T-helper 22 cell (primary cell): ENCODE measurements at places on chromosomes 13 and 19.

DNA sequence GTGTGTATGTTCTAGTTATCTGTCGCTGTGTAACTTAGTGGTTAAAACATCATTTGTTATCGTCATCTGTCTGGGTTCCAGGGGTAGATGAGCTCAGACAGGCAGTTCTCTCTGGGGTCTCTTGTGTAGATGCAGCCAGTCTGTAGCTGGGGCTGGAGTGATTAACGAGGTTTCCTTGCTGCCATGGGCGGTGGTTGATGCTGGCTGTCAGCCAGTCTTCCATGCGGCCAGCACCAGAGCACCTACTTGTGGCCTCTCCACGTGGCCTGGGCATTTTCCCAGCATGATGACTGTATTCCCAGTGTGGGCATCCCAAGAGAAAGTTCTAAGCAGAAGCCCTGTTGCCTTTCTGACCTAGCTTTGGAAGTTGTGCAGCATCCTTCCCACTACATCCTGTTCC lies 10.7 kb downstream of the ERCC5 start:
- DNase-seq: no peak

DNA sequence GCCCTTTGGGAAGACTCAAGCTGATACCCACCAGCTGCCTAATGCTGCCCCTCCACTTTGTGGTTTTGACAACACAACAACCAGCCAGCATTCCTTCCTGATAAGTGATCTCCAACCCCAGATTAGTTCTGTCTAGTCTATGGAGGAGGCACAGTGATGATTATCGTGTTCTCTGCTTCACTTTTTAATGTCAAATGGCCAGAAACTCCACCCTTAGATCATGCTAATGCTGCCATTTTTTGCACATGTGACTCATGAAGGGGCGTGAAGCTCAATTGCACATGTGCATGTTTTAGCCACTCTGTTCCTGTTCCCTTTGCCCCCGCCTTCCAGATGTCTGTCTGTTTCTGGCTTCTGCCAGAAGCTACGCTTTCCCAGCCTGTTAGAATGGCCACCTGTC lies 199.8 kb downstream of the COG6 start:
- no peak for DNase-seq

DNA sequence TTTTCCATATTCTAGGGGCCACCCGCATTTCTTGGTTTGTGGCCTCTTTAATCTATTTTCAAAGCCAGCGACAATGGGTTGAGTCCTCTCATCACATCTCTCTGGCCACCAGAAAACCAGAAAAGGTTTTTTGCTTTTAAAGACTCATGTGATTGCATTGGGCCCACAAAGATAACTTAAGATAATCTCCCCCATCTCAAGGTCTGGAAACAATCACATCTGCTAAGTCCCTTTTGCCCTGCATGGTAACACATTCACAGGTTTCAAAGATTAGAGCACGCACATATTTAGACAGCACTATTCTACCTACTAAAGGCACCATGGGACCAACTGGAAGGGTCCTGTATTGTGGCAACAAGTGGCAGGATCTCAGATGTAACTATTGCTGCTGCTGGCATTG lies 147.0 kb upstream of the MIR17HG start:
- no peak for DNase-seq

- peak; percentile 51 for DNase-seq
Observed at GRCh38 chr19:15584541-15585115, 30.4 kb upstream of the CYP4F8 start.

DNA sequence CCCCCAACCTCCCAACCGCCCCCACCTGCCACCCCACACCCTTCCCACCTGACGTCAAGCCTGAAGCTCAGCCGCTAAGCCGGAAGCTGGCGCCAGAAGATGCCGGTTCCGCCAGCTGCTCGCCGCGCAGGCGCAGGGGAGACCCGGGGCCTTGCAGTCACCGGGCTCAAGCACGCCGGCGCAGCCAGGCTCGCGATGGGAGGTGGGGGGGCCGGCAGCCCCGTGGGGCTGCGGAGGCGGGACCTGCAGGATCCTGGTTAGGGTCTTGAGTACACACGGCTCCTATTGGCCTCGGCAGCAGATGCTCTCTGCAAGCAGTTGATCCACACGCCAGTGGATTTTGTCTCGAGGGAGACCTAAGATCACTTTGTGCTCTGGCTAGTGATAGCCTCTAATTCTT lies at the start of gene LIG4:
Gene LIG4 (minus strand): TSS at position 101 of the 400 bp plus-strand sequence. CDS start 4,268 bp downstream, outside the sequence.
- peak; percentile 92 for DNase-seq

DNA sequence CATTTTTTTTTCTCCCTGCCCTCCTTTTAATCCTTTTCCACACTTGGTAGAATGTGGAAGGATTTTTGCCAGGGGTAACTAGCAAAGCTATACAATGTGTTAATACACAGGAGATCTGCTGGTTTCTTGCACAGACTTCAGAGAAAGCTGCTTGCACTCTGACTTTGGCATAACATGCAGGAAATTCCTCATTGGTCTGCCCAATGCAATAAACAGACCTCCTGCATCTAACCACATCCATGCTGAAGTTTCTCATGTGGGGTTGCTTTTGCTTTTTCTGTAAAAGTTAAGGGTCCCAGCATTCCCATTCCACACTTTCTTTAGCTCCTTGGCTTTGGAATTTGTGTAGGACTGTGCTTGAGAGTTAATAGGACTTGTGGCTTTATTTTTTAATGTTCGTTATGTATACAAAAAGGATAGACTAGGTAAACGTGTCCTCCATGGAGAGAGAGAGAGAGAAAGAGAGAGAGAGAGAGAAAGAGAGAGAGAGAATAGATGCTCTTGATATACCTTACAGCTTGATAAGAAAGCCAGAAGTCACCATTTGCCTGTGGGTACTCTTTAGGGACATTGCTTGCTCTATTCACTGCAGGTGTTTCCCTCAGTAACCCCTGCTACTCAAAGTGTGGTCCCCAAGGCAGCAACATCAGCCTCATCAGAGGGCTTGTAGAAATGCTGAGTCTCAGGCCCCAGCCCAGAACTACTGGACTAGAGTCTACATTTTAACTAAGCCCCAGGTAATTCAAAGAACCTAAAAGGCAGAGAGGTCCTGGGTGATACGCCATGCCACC lies 170.5 kb downstream of the SHISA2 start:
- DNase-seq: no peak

- no peak for DNase-seq
Observed at GRCh38 chr13:23050126-23050525, 130.7 kb upstream of the SGCG start.

GRCh38 chr13:110714797-110715394 lies 1.4 kb downstream of the ING1 start:
- DNase-seq: peak; percentile 27

DNA sequence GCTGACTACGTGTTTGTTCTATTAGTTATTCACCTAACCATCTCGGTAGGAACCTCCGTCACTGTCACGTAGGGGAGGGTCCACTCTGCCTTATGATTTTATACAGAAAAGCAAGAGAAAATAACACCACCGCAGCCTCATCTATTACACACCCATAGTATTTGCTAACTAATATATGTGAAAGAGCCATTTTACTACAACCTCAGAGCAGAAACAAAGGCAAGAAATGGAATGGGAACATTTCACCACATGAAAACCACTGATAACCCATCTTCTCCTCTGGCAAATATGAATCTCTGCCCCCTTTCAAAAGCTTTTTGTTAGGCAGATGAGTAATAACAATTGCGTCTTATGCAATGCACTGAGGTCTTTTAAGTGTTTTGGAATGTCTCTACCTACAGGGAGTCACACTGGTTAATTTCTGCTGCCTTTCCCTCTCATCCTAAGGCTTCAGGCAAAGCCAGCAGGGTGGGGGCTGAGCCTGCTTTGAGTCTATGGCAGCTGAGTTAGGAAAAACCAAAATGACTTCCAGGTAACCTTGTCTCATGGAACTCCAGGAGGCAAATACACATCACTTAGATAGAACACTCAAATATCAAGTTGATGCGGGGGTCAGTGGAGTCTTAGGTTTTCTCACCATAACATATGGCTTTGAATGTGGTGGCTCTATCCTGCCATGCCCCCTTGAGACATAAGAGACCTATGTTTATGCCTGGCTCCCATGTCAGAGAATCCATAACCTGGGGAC lies 15.0 kb downstream of the TSHZ3 start:
- DNase-seq: no peak

- no peak for DNase-seq
Observed at GRCh38 chr13:106526738-106527444, 8.6 kb downstream of the EFNB2 start.

DNA sequence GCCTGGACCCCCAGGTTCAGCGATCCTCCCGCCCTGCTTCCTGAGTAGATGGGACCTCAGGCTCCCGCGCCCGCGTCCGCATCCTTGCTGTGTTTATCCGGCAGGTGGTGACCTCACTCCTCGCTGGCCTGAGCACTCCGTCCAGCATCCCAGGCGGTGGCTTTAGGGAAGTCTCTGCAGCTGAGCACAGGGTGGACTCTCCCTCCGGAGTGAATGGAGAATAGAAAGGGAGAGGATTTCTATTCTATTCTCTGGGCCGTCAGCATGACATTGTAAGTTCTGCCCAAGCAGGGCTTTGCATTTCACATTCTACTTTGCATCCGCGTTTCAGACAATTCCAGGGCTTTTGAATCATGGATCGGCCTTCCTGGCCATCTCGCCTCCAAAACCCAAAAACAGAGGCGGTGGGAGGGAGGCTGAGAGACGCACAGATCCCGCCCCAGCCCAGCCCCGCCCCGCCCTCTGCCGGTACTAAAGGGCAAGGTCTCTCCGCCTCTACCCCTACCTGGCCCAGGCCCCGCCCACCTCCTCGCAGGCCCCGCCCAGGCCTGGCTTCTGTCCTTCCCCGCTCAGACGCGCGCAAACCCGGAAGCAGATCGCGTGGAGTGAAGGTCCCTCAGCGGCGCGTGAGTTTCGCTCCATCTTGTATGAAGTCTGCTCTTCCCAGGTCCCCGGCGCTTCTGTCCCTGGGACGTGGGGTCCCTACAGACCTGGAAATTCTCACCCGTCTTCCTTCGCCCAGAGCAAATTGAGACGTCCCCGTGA lies at the start of gene ZNF525:
Gene ZNF525 (plus strand): TSS at position 572 of the 765 bp plus-strand sequence. CDS start 6,577 bp downstream, outside the sequence.
- peak; percentile 90 for DNase-seq

- DNase-seq: no peak
Observed at GRCh38 chr13:22027566-22027965, 356.7 kb downstream of the FGF9 start.

GRCh38 chr19:47158879-47159503 lies 28.4 kb downstream of the SAE1 start:
- peak; percentile 35 for DNase-seq

GRCh38 chr19:16247353-16248182 lies 49.9 kb downstream of the AP1M1 start:
- DNase-seq: peak; percentile 40

- no peak for DNase-seq
Observed at GRCh38 chr13:33367171-33367895, 81.8 kb upstream of the STARD13 start.

GRCh38 chr13:25088562-25089221 lies 7.2 kb upstream of the PABPC3 start:
- no peak for DNase-seq

GRCh38 chr13:42395086-42395821 lies 123.3 kb downstream of the AKAP11 start:
- DNase-seq: no peak

DNA sequence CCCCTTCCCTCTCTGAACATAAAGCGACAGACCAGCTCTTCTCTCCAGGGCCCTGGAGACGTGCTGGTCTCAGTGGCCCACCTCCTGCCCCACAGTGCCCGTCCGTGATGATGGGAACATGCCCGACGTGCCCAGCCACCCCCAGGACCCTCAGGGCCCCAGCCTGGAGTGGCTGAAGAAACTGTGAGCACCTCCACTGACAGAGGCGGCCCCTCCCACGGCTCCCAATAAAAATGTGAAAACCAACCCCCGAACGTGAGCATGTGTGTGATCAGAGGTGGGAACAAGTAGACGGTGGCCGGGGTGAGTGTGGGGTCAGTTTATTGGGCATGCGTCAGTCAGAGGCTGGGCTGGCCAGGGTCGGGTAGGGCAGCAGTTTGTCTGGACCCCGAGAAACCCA lies 4.1 kb downstream of the NDUFA3 start:
- no peak for DNase-seq

GRCh38 chr19:7706955-7707456 lies 5.1 kb upstream of the FCER2 start:
- no peak for DNase-seq

DNA sequence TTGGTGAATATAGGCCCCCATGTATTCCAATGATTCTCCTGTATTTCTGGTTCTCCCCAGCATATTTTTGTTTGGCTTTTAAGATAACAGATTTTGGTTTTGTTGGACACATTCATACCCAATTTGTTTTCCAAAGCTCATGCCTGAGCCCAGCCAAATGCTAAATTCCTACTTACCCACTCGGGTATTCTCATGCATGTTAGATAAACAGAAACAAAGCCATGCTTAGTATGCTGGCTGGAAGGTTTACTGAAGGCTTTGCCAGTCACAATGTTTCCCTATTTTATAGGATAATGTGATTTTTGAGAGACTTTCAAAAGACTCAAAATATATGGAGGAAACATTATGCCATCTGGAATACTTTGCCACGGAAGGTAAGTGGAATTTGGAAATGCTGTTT lies 206.8 kb downstream of the ATP8A2 start:
- no peak for DNase-seq

GRCh38 chr19:51196181-51196580 lies 28.7 kb upstream of the CD33 start:
- DNase-seq: no peak

- no peak for DNase-seq
Observed at GRCh38 chr19:54418030-54418929, 3.0 kb downstream of the TTYH1 start.

DNA sequence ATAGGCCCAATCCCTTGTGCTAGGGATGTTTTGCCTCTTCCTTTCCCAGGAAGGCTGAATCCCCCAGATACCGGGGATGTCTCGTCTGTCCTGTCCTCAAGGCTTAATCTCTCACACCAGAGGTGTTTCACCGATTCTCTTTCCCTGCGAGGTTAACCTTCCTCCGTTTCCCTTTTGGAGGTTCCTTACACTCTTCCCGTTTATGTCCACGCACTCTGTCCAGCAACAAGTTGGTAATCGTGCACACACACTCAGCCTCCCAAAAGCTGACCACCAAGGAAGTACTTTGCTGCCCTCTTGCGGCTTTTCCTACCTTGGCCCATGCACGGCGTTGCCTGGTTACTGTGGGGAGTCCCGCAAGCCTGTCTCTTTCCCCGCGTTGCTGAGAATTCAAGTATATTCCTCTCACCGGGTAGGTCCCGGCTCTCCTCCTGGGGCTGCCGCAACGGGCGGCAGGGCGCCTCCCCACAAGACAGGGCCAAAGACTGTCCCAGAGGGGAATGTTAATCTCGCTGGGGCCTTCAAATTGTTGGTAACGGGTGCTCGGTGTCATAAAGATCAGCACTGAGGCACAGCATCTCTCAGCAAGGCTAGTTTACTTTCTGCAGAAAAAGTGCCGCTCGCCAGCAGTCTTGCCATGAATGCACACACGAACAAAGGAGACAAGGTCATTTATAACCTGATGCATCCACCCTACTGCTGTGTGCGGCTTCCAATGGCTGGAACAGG lies 36.7 kb upstream of the CD177 start:
- DNase-seq: no peak

GRCh38 chr19:46984077-46985010 lies 35.3 kb upstream of the NPAS1 start:
- no peak for DNase-seq
